ENCODE measurements at places on chromosomes 4 and X.

GRCh38 chr4:159899596-159899995 is 796.7 kb downstream of the RAPGEF2 start:
- no peak overlapping the region for H3K4me3 ChIP-seq
- H3K27me3 ChIP-seq = no peaks in the 10 kb centered on the region
- H3K4me1 ChIP-seq = no peaks in the 10 kb centered on the region
- H3K27ac ChIP-seq = no peak overlapping the region

- DNase-seq = no peak
- H3K27me3 ChIP-seq = no peaks in the 10 kb centered on the region
- no peaks in the 10 kb centered on the region for H3K4me1 ChIP-seq
- H3K36me3 ChIP-seq = no peaks in the 10 kb centered on the region
Measured at GRCh38 chr4:10296730-10297129, 160.5 kb downstream of the ZNF518B start.

DNA sequence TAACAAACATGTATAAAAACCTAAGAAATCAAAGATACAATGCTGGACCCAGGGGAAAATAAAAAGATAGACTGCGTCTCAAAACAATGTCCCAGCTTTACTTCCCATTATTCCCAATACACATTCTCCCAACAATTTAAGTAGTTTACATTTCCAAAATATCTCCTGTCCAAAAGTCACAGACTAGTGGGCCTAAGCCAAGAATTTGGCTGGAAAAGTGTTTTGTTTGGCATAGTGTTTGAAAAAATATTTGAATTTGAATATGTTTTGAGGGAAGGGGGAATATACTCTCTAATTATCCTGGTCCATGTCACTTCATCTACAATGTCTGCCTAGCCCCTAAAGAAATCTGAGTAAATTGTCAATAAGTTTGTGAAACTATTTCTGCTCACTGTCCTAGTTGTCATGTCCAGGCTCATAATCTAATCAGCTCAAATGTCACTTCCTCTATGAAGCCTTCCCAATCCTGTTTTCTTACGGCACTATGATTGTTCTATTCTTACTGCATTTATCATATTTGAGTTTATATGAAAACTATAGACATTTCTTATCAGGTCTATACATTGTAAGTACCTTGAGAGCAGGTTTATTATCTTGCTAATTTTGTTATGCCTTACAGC is 74.4 kb downstream of the SEC24D start:
- H3K36me3 ChIP-seq = no peaks in the 10 kb centered on the region
- no peaks in the 10 kb centered on the region for H3K27me3 ChIP-seq
- no peak for DNase-seq
- H3K27ac ChIP-seq = no peak overlapping the region

- DNase-seq = no peak
- no peak overlapping the region for H3K4me3 ChIP-seq
- H3K27ac ChIP-seq = no peak overlapping the region
- no peaks in the 10 kb centered on the region for H3K27me3 ChIP-seq
- H3K4me1 ChIP-seq = no peaks in the 10 kb centered on the region
Measured at GRCh38 chr4:40915318-40916217, 165.8 kb downstream of the NSUN7 start.

GRCh38 chr4:164012396-164013027 is 518.0 kb downstream of the TMA16 start:
- no peak overlapping the region for H3K4me3 ChIP-seq
- no peaks in the 10 kb centered on the region for H3K36me3 ChIP-seq
- H3K27ac ChIP-seq = no peak overlapping the region
- no peaks in the 10 kb centered on the region for H3K4me1 ChIP-seq

DNA sequence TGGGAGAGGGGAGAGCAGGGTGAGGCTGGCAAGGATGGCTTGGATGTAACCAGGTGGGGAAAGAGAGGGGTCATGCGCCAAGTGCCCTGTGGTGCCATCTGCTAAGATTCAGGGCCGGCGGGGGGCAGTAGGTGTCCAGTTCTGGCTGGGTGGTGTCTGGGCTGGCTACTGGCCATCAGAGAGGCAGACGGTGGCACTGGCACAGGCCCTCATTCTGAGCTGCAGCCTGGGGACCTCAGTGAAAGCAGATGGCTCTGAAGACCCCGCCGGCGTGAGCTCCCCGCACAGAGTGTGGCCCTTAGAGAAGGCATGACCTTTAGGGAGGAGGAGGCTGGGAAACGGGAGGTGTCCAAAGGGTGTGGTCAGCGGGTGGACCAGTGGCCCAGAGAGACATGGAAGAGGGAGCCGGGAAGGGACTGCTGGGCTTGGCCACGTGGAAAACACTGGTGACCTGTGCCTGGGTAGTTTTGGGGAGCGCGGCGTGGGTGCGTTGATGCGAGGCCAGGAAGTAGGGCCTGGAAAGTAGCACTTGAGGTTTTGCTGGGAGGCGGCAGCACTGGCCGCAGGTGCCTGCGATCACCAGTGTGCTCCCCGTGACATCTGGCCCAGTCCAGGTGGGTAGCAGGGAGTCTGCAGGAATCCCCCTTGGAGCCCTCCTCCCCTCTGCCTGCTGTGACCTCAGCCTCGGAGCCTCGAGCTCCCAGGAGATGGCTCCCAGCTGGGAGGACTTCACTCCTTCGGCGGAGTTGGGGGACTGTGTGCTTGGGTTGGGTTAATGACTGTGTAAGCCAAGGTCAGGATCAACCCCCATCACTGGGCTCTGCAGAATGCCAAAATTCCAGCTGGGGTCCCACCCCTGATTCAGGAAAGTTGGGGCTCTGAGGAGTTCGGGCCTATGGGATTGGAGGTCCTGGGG is 9.3 kb upstream of the SH3TC1 start:
- DNase-seq = no peak
- H3K36me3 ChIP-seq = no peaks in the 10 kb centered on the region
- no peak overlapping the region for H3K4me3 ChIP-seq
- H3K4me1 ChIP-seq = no peaks in the 10 kb centered on the region
- H3K27ac ChIP-seq = no peak overlapping the region

GRCh38 chr4:76705472-76705871 is 192.5 kb downstream of the SOWAHB start:
- no peaks in the 10 kb centered on the region for H3K36me3 ChIP-seq
- no peak overlapping the region for H3K4me3 ChIP-seq
- no peak for DNase-seq
- H3K4me1 ChIP-seq = no peaks in the 10 kb centered on the region
- no peak overlapping the region for H3K27ac ChIP-seq

DNA sequence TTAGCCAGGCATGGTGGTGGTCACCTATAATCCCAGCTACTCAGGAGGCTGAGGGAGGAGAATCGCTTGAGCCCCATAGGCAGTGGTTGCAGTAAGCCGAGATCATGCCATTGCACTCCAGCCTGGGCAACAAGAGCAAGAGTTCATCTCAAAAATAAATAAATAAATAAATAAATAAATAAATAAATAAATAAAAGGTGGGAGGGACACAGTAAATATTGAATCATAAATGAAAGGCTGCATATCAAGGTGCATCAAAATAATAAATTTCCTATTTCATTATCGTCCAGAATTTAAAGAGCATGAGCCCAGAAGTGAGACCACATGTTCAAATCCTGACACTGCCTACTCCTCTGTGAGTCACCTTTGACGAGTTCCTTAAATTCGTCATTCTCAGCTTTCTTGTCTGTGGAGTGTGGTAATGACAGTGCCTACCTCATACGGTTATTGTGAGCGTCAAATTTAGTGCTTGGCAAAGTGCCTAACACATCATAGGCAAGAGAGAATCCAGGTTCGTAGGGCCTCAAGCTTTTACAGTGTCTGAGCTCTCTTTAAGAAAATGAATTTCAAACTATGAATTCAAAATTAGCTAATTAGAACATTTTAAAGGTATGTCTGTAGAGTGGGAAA is 49.9 kb downstream of the IL15 start:
- H3K4me3 ChIP-seq = no peak overlapping the region
- DNase-seq = peak; percentile 8
- H3K27ac ChIP-seq = no peak overlapping the region
- H3K4me1 ChIP-seq = no peaks in the 10 kb centered on the region
- no peaks in the 10 kb centered on the region for H3K27me3 ChIP-seq
- no peaks in the 10 kb centered on the region for H3K36me3 ChIP-seq

DNA sequence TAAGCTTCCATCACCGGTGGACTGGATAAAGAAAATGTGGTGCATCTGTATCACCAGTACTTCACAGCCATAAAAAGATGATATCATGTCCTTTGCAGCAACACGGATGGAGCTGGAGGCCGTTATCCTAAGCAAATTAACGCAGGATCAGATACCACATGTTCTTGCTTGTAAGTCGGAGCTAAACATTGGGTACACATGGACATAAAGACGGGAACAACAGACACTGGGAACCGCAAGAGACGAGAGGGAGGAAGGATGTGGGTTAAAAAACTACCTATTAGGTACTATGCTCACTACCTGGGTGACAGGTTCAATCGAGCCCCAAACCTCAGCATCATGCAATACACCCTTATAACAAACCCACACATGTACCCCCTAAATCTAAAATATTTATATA is 16.3 kb upstream of the IDS start:
- no peak overlapping the region for H3K4me3 ChIP-seq
- DNase-seq = no peak
- peak overlapping the region; percentile 69 for H3K27ac ChIP-seq

DNA sequence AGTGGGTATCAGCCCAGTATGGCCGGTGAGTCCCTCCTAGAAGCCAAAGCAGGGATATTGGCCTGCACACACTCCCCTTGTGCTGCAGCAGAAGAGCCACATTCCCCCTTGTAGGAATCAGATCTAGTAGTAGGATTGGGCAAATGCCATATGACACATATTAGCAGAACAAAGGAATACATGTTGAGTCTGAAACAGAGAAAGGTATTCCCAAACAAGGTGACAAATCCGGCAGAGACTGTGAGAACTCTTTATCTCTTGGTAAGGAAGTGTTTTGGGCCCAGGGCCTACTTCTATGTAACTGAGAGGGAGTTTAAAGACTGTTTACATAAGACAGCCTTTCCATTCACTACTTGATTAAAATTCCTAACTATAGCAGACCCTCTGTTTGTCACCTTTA is 1382.0 kb downstream of the FAM133A start:
- DNase-seq = no peak
- no peaks in the 10 kb centered on the region for H3K36me3 ChIP-seq
- no peak overlapping the region for H3K27ac ChIP-seq
- no peaks in the 10 kb centered on the region for H3K27me3 ChIP-seq
- no peak overlapping the region for H3K4me3 ChIP-seq

- no peaks in the 10 kb centered on the region for H3K27me3 ChIP-seq
- no peak for DNase-seq
- no peaks in the 10 kb centered on the region for H3K4me1 ChIP-seq
- H3K27ac ChIP-seq = no peak overlapping the region
- no peak overlapping the region for H3K4me3 ChIP-seq
Measured at GRCh38 chr4:112327965-112328733, 31.0 kb downstream of the ALPK1 start.

- H3K4me1 ChIP-seq = no peaks in the 10 kb centered on the region
- H3K27me3 ChIP-seq = no peaks in the 10 kb centered on the region
- no peaks in the 10 kb centered on the region for H3K36me3 ChIP-seq
- no peak overlapping the region for H3K4me3 ChIP-seq
Measured at GRCh38 chr4:148845609-148846008, 403.4 kb upstream of the NR3C2 start.

GRCh38 chrX:120791013-120791643 is 84.5 kb downstream of the CT47B1 start:
- no peak overlapping the region for H3K4me3 ChIP-seq
- H3K36me3 ChIP-seq = no peaks in the 10 kb centered on the region
- H3K4me1 ChIP-seq = no peaks in the 10 kb centered on the region
- no peak overlapping the region for H3K27ac ChIP-seq

- no peaks in the 10 kb centered on the region for H3K4me1 ChIP-seq
- H3K27ac ChIP-seq = no peak overlapping the region
- DNase-seq = no peak
- no peak overlapping the region for H3K4me3 ChIP-seq
Measured at GRCh38 chr4:180141734-180142133, 2101.5 kb upstream of the TENM3 start.

DNA sequence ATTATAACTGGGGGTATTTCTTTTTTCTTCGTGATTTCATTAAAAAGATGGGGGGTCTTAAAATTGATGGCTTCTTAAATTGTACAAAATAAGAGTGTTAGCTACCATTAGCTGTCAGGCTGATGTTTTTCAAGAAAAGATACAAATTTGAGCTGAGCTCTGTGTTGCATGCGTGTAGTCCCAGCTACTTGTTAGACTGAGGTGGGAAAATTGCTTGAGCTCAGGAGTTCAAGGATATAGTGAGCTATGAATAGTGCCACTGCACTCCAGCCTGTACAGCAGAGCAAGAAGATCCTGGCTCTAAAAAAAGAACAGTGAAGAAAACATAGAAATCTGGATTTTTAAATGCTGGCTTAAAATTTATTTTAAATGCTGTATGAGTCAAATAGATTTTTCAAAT is 13.0 kb downstream of the USO1 start:
- H3K4me1 ChIP-seq = no peaks in the 10 kb centered on the region
- no peaks in the 10 kb centered on the region for H3K27me3 ChIP-seq
- H3K27ac ChIP-seq = no peak overlapping the region
- H3K36me3 ChIP-seq = no peaks in the 10 kb centered on the region
- no peak overlapping the region for H3K4me3 ChIP-seq

GRCh38 chr4:152719801-152720556 is 40.2 kb upstream of the TMEM154 start:
- peaks cover 3% of the 10 kb centered on the region for H3K27me3 ChIP-seq
- H3K4me3 ChIP-seq = no peak overlapping the region
- no peaks in the 10 kb centered on the region for H3K36me3 ChIP-seq
- no peaks in the 10 kb centered on the region for H3K4me1 ChIP-seq
- DNase-seq = no peak
- H3K27ac ChIP-seq = no peak overlapping the region

- H3K36me3 ChIP-seq = no peaks in the 10 kb centered on the region
- H3K4me3 ChIP-seq = no peak overlapping the region
- no peak for DNase-seq
- no peak overlapping the region for H3K27ac ChIP-seq
- no peaks in the 10 kb centered on the region for H3K4me1 ChIP-seq
Measured at GRCh38 chrX:123920105-123920785, 41.3 kb upstream of the STAG2 start.

- no peaks in the 10 kb centered on the region for H3K36me3 ChIP-seq
- H3K27ac ChIP-seq = no peak overlapping the region
- H3K27me3 ChIP-seq = no peaks in the 10 kb centered on the region
- no peaks in the 10 kb centered on the region for H3K4me1 ChIP-seq
Measured at GRCh38 chr4:10347815-10348214, 109.4 kb downstream of the ZNF518B start.

DNA sequence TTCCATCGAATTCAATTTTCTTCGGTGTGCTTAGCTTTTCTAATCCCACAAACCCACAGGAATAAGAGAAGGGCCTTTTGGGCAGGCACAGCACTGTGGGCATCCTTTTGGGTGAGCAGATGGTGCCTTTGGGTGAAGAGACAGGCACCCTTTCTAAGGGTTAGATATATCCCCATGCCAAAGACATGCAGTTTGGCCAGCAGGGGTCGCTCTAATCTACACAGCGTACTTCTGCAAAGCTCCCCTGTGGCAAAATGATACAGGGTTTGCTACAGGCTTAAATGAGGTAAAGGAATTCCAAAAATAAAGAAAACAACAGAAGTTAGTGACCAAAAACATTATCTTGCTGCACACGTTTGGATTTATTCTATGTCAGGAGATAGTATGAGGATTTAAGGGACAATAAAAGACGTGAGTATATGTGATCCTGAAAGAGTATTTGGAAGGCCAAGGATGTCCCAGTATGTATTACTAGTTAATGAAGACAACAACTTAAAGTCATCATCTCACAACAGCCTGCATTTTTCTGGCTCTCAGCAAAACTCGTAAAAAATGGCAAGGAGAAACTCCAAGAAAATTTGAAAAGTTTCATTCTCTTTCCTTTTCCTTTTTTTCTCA is 49.5 kb downstream of the PHEX start:
- no peak for DNase-seq
- H3K27ac ChIP-seq = no peak overlapping the region
- no peak overlapping the region for H3K4me3 ChIP-seq
- H3K36me3 ChIP-seq = no peaks in the 10 kb centered on the region
- no peaks in the 10 kb centered on the region for H3K27me3 ChIP-seq

Measured in T-cell (primary cell).